ENCODE measurements at places on chromosomes 5 and 9. TPM values are rescaled to one million over a fixed set of nuclear protein-coding genes. Genes with fewer than 3 reads are reported as not detected.

DNA sequence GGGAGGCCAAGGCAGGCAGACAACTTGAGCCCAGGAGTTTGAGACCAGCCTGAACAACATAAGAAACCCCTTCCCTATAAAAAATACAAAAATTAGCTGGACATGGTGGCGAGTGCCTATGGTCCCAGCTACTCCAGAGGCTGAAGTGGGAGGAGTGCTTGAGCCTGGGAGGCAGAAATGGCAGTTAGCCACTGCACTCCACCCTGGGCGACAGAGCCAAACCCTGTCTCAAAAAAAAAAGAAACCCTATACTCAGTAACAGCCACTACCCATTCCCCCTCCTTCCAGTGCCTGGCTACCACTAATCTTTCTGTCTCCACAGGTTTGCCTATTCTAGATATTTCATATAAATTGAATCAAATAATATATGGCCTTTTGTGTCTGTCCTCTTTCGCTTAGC, 14.3 kb upstream of the SIL1 start:
- no peak for DNase-seq

- no peak for DNase-seq
Measured at GRCh38 chr9:71721855-71722254, 46.5 kb downstream of the CEMIP2 start.

DNA sequence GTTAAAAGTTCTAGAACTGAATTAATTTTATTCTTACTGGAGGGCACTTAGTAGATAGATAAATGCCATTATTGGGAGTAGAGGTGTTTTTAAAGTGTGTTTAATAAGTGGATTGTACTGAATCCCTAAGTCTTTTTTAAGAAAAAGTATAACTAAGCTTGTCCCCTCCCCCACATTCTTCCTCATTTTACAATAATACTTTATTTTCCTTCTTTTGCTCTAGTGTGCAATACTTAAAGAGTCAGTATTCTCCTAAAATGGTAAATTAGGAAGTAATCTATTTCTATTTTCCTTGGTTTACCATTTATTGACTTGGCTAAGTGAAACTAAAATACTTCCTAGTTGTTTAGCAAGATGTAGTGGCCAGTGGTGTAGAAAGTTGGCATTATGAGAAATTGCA, 11.6 kb downstream of the UBLCP1 start:
- DNase-seq, result no peak

- peak; percentile 97 for DNase-seq
Measured at GRCh38 chr9:33884856-33885701, 68.1 kb downstream of the UBE2R2 start.

DNA sequence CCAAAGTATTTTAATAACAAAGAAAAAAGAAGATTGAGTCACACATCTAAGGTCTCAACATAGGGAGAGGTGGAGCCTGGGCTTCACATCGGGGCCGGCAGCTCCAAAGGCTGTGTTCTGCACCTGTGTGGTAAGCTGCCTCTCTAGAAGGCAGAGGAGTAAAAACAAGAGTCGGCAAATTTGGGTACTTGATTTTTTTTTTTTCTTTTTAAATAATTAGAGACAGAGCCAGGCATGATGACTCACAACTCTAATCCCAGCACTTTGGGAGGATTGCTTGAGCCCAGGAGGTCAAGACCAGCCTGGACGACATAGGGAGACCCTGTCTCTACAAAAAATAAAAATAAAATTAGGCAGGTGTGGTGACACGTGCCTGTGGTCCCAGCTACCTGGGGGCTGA, 4.7 kb downstream of the URM1 start:
- DNase-seq, result no peak

DNA sequence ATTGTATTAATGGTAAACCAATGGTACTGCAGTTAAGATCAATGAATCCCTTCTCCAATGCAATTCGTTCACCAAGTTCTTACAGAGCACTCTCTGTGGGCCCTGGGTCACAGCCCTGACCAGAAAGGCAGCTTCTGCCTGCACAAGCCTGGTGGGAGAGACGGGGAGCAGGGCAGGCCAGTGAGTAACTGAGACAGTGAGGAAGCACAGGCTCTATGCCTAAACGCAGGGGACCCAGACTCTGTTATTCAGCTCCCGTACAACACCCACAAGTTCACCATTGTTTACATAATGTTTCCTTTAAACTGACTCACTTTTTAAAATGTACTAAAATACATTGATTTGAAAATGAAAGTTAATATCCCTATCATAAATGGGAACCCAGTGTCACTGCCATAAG, 40.5 kb upstream of the CTSL start:
- DNase-seq, result peak; percentile 42

DNA sequence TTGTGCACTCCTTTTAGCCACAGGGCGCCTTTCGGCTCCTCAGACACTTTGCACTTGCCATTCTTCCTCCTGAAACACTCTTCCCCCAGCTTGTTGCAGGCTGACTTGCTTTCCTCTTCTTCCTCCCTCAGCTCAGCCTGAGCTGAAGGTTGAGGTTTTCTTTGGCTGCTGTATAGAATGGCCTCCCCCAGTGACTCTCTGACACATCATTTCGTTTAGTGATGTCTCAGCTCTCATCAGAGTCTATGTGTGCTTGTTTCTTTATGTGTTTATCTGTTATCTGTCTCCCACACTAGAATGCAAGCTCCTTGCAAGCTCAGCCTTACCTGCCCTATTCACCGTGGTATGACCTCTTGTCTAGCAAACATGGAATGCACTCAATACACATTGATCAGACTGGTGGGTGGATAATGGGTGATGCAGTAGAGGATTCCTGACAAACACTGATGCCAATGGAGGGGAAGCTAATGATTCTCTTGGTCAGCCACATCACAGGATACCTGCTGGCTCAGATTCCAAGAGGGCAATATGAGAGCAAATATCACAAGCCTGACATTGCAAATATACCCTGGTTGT, 112.9 kb upstream of the STC2 start:
- DNase-seq, result no peak

- no peak for DNase-seq
Measured at GRCh38 chr9:134053401-134053871, 14.4 kb downstream of the BRD3 start.

DNA sequence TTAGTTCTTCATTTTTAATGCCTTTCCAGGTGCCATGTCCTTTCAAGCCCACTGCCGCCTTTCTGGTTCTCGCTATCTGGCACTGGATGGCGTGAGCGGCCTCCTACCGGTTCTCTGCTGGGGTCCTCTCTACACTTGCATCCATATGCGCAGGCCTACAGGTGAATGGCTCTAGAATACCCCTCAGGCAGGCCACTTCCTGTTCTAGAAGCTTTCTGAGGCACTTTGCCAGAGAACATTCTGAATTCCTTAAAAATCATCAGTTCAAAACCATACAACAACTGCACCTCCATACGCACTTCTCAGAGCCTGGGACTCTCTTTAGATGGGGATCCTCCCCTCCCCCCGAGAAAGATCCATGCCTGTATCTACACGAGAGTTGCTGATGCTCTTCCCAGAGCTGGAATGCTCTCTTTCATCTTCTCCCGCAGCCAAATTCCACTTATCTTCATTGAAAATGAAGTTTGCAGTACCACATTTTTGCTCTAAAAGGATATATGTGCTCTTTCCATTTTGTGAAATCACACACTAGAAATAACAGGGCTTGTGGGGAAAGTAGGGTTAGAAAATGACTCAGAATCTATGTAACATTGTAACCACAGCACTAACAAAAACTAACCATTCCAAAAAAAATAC, 1.4 kb upstream of the LHFPL2 start:
- no peak for DNase-seq

- no peak for DNase-seq
Measured at GRCh38 chr5:43244823-43245565, 53.0 kb downstream of the NIM1K start.

DNA sequence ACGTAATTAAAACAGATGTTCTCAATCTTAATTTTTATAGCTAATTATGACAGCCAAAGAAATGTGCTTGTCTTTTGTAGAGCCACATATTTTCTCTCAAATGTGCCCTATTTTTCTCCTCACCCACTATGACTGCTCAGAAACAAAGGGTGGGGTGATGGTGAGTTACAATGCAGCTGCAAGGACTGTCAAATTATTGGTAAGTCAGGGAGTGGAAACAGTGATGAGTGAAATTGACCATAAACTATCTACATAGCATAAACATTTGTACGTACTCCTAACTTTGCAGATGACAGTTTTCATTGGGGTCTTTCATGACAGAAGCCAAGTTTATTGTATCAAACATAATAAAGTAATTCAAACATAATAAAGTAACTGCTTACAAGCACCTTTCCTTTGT, 215.9 kb downstream of the MCTP1 start:
- DNase-seq, result no peak

DNA sequence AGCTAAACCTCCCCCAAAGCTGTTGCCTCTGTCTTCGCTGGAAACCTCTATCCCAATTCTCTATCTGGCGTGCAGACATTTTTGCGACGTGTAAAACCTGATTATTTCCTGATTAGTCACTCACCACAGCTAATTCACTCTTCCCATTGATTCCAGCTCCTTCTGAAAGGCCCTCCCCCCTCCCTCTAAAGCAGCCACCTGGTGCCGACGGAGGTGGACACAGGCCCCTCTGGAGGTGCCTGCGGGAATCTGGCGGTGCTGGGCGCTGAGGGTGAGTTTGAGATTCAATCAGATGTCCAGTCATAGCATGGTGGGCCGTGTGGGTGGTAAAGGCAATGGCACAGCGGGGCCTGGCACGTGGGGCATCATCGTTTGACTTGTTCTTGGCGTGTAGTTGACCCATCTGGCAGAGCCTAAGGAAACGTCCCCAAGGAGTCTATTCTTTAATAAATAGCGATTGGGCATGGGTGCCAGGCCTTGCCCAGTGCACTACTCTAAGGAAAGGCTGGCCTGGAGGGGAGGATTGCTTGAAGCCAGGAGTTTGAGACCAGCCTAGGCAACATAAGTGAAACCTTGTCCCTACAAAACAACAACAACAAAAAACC, 271.1 kb upstream of the MVB12B start:
- DNase-seq, result no peak

DNA sequence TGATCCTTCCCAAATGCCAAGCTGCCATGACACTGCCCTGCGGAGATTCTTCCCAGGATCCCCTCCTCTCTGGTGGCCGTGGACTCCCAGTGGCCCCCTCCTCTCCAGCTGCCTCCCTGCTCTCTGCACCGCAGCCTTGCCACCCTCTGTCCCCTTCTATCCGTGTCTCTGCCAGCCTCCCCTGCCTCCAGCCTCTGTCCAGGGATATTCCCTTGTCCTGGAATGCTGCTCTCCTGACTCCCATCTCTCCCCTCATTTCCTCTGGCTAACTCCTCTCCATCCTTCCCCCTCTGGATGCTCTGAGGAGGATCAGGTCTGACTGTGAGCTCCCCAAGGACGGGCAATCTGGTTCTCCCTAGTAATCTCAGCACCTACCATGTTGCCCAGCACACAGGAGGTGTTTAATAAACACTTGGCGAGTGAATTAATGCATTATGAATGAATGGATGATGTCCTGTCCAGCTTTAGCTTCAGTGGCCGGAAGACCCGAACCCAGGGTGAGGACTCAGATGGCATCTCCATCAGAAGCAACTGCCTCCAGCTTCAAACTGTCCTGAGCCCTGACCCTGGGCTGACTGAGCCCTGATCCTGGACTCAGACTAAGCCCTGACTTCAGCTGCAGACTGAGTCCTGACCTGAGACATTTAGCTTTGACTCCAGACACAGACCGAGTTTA, 7.5 kb upstream of the CRB2 start:
- no peak for DNase-seq

DNA sequence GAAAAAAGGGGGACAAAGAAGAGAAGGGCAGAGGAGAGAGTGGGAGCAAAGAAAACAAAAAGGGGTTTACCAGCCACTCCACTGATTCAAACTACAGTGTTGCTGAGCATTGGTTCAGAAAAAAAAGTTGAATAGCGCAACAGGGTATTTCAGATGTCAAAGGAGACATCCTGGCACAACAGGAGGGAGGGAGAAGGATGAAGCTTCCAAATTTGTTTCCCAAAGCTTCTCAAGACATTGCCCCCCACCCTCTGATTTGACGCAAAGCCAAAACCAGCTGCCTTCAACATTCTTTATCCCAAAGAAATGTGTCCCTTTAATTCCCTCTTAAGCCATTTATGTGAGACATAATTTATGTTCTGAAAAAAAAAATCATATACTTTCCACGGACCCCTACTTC, 105.5 kb upstream of the TNC start:
- DNase-seq, result no peak

DNA sequence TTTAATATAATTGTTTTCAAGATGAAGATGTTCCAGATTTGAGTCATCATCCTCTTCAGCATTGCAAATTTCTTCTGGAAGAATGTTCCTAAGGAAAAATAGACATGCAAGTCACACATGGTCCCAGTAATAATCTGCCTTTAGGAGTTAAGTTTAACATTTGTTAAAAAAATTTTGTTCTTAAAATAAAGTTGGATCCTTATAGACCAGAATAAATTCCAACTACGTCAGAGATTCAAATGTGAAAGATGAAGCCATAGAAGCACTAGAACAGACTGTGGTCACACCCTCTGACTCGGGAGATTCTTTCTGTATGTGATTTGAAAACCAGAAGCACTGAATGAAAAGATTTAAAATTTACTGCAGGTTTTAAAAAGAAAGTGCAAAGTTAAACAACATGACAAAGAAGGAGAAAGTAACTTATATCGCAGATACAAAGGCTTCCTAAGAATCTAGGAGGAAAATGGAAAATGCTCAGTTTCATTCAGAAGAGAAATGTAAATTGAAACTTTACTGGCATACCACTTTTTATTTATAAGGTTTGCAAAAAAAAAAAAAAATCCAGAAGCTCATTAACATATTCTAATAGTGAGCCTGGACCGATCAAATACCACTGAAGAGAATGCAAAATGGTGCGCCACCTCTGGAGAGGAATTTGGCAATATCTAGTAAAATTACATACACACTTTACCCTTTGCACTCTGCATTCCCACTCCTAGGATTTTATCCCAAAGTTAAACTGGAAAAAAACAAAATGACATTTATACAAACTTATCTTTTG, 14.3 kb upstream of the ASPN start:
- no peak for DNase-seq

GRCh38 chr5:60453186-60453976, 246.6 kb downstream of the DEPDC1B start:
- no peak for DNase-seq

DNA sequence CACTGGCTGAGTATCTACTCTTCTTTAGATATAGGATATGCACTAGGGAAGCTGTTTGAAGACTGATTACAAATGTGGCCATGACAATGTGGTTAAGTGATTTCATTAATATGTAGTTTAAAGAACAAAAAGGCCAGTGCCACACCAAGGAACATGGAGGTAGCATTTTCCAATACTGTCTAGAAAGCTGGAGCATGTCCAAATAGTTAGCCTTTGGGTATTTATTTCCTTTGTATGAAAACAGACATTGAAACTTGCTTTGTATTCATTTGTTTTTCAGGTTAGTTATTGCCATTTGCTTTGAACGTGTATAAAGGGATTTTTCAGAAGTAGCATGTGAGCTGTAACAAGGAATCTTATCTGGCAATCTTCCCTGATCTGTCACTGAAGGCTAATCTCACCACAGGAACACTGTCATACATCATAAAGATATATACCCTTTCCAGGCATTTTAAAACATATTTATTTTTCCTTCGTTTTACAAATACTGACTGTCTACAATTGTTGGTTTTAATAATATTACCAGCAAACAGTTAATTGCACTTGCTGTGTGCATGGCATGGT, 93.4 kb downstream of the PLPPR1 start:
- peak; percentile 72 for DNase-seq

- peak; percentile 33 for DNase-seq
Measured at GRCh38 chr5:14305045-14305444, 161.9 kb downstream of the TRIO start.

The ANKDD1B gene
- total RNA-seq, result 0.65 TPM

The NUTM2F gene
- not detected for total RNA-seq

The ENTPD2 gene
- total RNA-seq, result not detected

The UBTD2 gene
- 22.6 TPM for total RNA-seq

Data from endothelial cell of umbilical vein (primary cell).